CD8-positive, alpha-beta memory T cell (primary cell): ENCODE measurements at places on chromosomes 13 and 19.

- DNase-seq = no peak
Observed at GRCh38 chr13:21813844-21814243, 143.0 kb downstream of the FGF9 start.

DNA sequence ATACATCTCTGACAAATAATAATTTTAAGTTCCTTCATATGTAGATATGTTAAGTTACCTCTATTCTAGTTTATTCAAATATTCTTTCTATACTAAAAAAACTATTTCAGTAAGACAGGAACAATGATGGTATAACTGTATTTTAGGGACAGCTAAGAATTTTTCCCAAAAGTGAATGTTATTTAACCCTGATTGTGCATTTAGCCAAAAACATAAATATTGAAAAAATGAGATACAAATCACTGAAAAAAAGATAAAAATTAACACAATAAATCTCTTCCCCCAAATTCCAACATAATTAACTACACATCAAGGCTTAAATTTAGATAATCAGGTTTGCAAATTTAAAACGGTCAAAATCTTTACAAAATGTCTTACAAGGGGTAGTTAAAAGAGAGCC, 58.1 kb downstream of the KCNRG start:
- no peak for DNase-seq

GRCh38 chr13:77861741-77862140, 56.9 kb downstream of the EDNRB start:
- DNase-seq = no peak

GRCh38 chr13:22665506-22665905, 515.3 kb upstream of the SGCG start:
- no peak for DNase-seq

GRCh38 chr19:39436350-39436716, 584 bp upstream of the RPS16 start:
- DNase-seq = no peak
